ENCODE measurements at places on chromosomes 16 and 17.

DNA sequence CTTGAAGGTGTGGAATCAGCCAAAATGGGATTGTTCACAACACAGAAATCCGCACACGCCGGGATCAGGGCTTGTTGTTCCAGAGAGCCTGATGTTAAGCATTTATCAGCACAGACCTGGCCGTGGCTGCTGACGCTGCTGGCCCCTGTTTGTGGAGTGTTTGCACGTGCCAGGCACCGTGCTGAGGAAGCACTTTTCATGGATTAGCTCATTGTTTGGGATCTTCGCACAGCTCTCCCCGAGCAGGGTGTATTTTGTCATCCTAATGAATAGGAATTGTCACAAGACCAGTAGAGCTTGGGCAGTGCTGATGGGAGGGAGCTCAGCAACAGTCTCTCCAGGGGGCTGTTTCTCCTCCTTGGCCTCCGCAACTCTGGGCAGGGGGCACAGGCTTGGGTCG is 160.4 kb upstream of the PLCG2 start:
- H3K4me1 ChIP-seq, result peaks cover 16% of the 10 kb centered on the region
- DNase-seq, result no peak
- no peak overlapping the region for H3K4me3 ChIP-seq
- peaks cover 12% of the 10 kb centered on the region for H3K36me3 ChIP-seq

- peak overlapping the region; percentile 72 for H3K27ac ChIP-seq
- H3K27me3 ChIP-seq, result peaks cover 13% of the 10 kb centered on the region
- no peaks in the 10 kb centered on the region for H3K36me3 ChIP-seq
Observed at GRCh38 chr16:1929105-1929504, 10.9 kb upstream of the HS3ST6 start.

- no peak for DNase-seq
- H3K27me3 ChIP-seq, result peaks cover 8% of the 10 kb centered on the region
- H3K4me3 ChIP-seq, result peak overlapping the region; percentile 64
- no peaks in the 10 kb centered on the region for H3K36me3 ChIP-seq
- peak overlapping the region; percentile 78 for H3K27ac ChIP-seq
- peaks cover 40% of the 10 kb centered on the region for H3K4me1 ChIP-seq
Observed at GRCh38 chr17:19371259-19372010, 6.9 kb upstream of the MAPK7 start.

DNA sequence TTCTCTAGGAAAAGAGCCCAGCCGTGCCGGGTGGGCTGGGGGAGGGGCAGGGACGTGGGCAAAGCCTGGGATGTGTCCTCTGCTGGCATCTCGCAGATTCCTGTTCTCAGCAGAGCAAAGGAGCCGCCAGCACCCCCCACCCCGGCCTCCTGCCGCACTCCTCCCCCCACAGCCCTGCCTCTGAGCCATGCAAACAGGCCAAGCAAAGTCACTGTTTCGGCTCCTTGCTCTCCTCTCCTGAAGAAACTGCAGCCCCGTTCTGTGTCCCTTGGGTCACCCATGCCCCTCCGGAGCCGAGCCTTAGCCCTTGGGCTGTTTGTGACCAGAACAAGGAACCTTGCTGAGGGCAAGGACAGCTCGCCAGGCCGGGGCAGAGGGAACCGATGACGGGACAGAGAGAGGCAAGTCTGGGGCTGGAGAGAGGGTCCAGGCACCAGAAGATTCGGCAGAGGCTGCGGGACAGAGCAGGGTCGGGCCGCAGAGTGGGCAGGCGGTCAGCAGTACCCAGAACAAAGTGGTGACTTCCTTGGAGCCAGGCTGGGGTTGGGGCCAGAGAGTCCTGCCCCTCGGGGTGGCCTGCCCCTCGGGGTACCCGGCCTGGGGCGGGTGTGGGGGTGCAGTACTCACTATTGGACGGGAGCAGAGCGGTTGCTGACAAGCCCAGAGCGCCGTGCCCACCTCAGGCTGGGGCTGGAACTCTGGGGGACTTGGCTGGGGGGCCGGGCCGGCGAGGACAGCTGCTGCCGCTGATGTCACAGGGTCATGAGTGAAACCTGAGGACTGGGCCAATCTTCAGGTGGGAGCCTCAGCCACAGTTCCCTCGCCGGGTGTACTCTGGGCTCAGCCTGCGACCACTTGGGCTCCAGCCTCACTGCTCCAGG is 9.2 kb upstream of the PRR29 start:
- no peak overlapping the region for H3K4me3 ChIP-seq
- no peak overlapping the region for H3K27ac ChIP-seq
- peaks cover 14% of the 10 kb centered on the region for H3K27me3 ChIP-seq
- DNase-seq, result no peak

DNA sequence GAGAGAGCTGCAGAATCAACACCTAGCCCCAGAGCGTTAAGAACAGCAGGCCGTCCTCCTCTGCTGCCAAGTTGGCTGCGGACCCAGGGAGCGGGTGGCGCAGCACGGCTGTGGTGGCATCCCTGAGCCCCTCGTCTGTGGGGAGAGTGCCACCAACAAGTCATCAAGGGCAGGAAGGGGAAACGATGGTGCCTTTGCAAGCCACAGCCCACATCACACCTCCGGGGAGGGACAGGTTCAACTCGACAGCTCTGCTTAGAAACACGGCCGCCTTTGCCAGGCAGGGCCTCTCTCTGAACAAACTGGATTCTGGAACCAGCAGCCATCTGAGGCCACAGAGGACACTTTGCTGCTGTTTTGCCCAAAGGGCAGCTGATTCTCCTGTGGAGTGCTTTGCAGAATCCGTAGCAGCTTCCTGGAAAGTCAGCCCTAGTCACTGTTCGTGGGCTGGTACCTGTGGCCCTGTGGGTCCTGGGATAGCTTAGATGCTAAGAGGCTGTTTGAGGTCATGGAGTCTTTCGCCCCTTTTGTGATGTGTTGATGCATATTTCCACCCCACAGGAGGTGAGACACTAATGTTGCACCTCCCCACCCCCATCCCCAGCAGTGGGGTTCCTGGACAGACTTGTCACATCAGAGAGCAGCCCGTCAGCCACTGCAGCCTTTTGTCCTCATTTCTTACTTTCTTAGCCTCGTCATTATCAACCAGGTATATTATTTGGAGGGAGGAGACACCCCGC is 270.6 kb downstream of the CPPED1 start:
- peaks cover 35% of the 10 kb centered on the region for H3K4me1 ChIP-seq
- peaks cover 2% of the 10 kb centered on the region for H3K27me3 ChIP-seq
- H3K36me3 ChIP-seq, result no peaks in the 10 kb centered on the region
- DNase-seq, result peak; percentile 54

DNA sequence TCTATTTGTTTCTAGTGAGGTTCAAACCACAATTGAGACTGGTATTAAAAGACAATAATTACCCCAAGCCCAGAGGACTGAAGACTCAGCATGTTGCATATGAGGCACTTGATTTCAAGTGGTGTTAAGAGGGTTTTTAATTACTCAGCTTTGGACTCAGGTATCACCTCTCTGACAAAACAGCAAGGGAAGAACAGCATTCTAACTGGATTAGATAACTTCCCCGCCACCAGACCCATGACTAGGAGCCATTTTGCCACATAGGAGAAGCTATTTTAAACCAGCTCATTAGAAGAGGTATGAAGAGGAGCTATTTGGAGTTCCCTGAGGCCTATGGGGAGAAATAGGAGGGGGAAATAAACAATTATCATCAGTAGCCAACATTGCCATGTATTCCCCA is 226.1 kb upstream of the TOX3 start:
- no peaks in the 10 kb centered on the region for H3K27me3 ChIP-seq
- no peak overlapping the region for H3K27ac ChIP-seq
- no peak for DNase-seq
- H3K36me3 ChIP-seq, result no peaks in the 10 kb centered on the region
